ENCODE measurements at places on chromosomes 5 and 9. TPM values are rescaled to one million over a fixed set of nuclear protein-coding genes. Genes with fewer than 3 reads are reported as not detected.
A peak's percentile ranks its signal among the peaks of the same experiment; 100 is the strongest.

DNA sequence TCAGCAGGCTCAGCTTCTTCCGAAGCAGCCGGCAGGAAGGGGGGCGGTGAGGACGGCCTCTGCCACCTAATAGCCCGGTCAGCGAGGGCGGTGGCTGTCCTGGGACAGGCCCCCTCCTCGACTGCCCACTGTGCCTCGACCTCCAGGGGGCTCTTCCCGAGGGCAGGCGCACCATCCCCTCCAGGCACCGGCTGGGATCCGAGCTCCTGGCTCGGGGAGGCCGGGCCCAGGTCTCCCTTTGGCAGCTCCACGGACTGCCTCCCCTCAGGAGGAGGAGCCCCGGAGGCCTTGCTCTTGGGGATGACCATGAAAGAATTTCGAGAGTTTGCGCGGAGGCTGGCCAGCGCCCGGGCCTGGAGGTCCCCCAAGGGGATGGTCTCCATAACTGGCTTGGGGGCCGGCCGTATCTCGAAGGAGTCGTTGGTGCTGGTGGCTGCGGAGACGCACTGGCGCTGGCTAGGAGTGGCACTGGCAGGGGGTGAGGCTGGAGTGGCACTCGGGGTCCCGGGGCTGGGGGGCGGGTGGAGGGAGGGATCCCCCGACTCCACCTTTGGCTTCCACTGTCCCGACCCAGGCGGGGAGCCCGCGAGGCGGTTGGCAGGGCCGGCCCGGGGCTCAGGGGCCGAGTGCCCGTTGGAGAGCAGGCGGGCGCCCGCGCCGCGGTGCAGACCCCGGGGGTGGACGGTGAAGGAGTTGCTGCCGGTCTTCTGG lies 975 bp downstream of the TPRN start:
- no peak overlapping the region for H3K27ac ChIP-seq
- no peaks in the 10 kb centered on the region for H3K27me3 ChIP-seq
- H3K4me3 ChIP-seq = no peak overlapping the region

KIF12 gene
- not detected for total RNA-seq

PDGFRB gene
- total RNA-seq = 44.8 TPM

- no peaks in the 10 kb centered on the region for H3K4me1 ChIP-seq
- H3K27ac ChIP-seq = no peak overlapping the region
- no peaks in the 10 kb centered on the region for H3K27me3 ChIP-seq
- DNase-seq = no peak
- no peaks in the 10 kb centered on the region for H3K36me3 ChIP-seq
Measured at GRCh38 chr9:107935931-107936330, 446.4 kb upstream of the KLF4 start.

GRCh38 chr9:87455407-87455806 lies 42.3 kb upstream of the DAPK1 start:
- no peaks in the 10 kb centered on the region for H3K4me1 ChIP-seq
- H3K27me3 ChIP-seq = no peaks in the 10 kb centered on the region
- H3K4me3 ChIP-seq = no peak overlapping the region
- H3K27ac ChIP-seq = no peak overlapping the region

DNA sequence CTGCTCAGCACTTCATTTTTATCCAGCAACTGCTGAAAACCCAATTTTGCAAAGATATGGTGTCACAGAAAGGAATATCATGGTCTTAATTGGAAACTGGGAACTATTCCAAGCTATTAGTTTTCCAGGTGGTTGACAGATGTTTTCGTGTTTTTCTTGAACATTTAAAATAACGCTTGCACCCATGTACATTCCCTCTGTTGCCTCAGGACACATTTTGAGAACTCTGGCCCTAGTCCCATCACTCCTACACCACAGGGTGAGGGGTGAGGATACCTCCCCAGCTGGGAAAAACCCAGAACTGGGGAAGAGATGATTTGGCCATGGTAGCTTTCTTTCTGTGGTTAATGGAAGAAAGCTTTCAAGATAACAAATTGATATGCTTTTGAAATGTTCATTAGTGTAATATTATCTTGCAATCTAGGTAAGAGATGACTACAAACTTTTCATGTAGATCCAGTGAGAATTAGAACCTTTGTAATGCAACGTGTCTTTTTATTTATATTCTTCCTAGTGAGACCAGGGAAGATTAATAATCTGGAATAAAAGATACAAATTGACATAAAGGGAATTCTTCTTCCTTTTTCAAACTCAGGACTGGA lies 627.0 kb downstream of the RAB3C start:
- DNase-seq = no peak
- H3K4me1 ChIP-seq = no peaks in the 10 kb centered on the region
- H3K27ac ChIP-seq = no peak overlapping the region
- no peaks in the 10 kb centered on the region for H3K27me3 ChIP-seq

- no peaks in the 10 kb centered on the region for H3K4me1 ChIP-seq
- no peak overlapping the region for H3K27ac ChIP-seq
- H3K27me3 ChIP-seq = no peaks in the 10 kb centered on the region
- H3K36me3 ChIP-seq = no peaks in the 10 kb centered on the region
- no peak overlapping the region for H3K4me3 ChIP-seq
Measured at GRCh38 chr9:77927265-77927664, 104.3 kb downstream of the GNAQ start.

DNA sequence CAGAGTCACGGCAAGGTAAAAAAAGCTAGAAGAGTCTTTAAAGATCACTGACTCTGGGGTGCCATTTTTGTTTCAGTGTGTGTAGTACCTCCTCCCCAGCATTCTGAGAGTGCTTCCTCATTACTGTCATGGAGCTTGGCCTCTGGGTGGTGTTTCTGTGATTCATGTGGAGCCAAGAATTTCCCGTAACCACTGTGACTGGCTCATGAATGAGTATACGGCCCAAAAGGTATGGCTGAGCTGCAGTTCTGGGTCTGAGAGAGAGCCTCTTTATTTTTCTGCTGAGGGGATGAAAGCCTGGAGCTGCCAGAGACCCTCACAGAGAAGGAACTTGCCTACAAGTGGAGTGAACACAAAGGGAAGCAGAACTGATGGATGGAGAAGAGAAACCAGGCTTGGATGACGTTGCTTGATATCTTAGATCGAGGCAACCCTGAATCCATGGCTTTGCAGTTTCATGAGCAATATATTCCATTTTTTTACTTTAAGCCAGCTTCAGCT lies 85.6 kb downstream of the PTTG1 start:
- no peaks in the 10 kb centered on the region for H3K36me3 ChIP-seq
- DNase-seq = peak; percentile 37
- no peak overlapping the region for H3K4me3 ChIP-seq
- no peaks in the 10 kb centered on the region for H3K27me3 ChIP-seq

OR1Q1 gene
- total RNA-seq = not detected
